Testis (tissue), 5 donors: ENCODE measurements at places on chromosomes 3 and 15. TPM values are rescaled to one million over a fixed set of nuclear protein-coding genes. Genes with fewer than 3 reads are reported as not detected.

- no peak for DNase-seq
- no peak overlapping the region for H3K27ac ChIP-seq
- H3K27me3 ChIP-seq = no peaks in the 10 kb centered on the region
- no peaks in the 10 kb centered on the region for H3K36me3 ChIP-seq
- H3K4me1 ChIP-seq = no peaks in the 10 kb centered on the region
- no peak overlapping the region for H3K4me3 ChIP-seq
These were observed 200.4 kb downstream of the NR1D2 start for GRCh38 chr3:24145481-24145880.

GRCh38 chr15:96328181-96328876, 2.2 kb upstream of the NR2F2 start:
- H3K27ac ChIP-seq = peak overlapping the region; percentile 93
- H3K36me3 ChIP-seq = no peaks in the 10 kb centered on the region
- no peaks in the 10 kb centered on the region for H3K27me3 ChIP-seq
- DNase-seq = no peak

Gene SEMA7A
- 80.7 TPM for polyA plus RNA-seq

DNA sequence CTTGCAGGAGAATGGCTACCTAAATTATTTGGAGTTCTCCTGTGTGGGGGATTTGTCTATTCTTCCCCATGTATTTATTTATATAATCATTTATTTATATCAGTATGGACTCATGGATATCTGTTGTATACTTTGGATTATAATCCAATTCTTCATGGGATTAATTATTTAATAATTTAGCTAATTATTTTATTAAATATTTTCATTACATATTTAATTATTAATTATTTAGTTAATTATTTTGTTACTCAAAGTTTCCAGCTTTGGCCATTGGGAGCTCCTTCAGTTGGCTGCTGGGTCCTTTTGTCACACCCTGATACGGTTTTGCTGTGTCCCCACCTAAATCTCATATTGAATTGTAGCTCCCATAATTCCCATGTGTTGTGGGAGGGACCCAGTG, 3.3 kb upstream of the PRR20G start:
- no peaks in the 10 kb centered on the region for H3K4me1 ChIP-seq
- H3K36me3 ChIP-seq = no peaks in the 10 kb centered on the region
- no peak for DNase-seq

DNA sequence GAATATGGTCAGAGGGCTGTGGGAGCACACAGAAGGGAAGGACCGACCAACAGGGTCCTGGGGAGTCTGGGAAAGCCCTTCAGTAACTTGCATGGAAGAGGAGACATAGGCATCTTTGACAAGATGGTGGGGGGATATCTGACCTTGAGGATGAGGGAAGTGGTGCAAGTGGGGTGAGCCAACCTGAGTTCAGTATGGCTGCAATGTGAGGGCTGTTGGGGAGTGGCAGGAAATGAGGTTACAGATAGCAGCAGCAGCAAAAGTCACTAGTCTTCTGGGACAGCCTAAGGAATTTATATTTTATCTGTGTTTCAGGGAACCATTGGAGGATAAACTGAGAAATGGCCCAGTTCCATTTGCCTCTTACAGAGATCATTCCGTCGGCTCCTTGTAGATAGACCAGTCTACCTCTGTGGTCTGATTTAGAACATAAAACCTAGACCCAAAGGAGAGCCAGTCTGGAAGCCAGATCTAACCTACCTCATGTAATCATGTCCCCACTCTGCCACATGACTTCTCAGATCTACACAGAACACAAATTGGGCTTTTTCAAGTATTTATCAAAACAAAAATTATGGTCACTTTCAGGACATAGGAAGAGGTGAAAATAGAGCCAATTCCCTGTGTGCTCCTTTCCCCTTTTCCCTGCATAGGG, 75.6 kb downstream of the ST6GAL1 start:
- no peak overlapping the region for H3K4me3 ChIP-seq
- no peaks in the 10 kb centered on the region for H3K27me3 ChIP-seq
- no peak for DNase-seq
- H3K27ac ChIP-seq = no peak overlapping the region
- H3K36me3 ChIP-seq = no peaks in the 10 kb centered on the region

DNA sequence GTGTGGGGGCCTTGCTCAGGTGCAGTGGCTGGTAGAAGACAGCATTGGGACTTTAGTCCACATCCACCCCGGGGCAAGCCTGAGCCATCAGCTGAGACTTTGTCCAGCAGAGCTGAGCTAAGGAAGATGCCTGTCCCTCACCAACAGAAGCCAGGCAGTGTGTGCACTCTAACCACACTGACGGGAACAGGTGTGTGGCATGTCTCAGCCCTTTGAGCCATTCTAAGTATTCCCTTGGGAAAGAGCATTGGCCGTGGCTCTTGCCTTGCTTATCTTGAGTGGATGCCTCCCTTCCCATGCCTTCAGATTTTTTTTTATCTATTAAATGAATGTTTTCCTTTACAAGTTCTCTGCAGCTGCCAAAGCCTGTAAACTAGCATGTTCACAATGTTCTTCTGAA, 3.5 kb downstream of the GABRA5 start:
- no peak overlapping the region for H3K27ac ChIP-seq
- H3K4me1 ChIP-seq = no peaks in the 10 kb centered on the region
- no peaks in the 10 kb centered on the region for H3K36me3 ChIP-seq
- H3K27me3 ChIP-seq = no peaks in the 10 kb centered on the region
